Foreskin fibroblast (primary cell): ENCODE measurements at places on chromosomes 4 and X.

DNA sequence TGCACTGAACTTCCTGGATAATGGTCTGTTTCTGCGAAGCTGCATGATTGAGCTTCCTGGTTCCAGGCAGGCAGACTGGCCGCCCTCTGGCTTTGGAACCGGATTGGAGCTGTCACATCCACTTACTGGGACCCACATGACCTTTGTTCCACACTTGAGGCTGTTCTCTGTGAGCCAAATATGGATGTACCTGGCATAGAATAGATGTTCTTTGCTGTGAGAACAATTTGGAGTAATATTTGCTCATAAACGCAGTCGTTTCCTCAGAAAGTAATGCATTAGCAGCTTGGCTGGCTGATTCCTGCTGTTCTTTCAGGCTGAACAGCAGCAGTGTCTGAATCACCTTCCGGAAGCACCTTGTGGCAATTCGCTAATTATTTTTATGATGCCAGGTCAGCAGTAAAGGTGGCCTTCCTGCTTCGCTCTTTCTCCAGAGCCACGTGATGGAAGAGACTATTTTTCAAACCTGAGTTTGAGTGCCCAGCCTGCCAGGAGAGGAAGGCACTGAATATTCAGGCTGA lies 78.1 kb upstream of the BOD1L1 start:
- DNase-seq, result no peak

DNA sequence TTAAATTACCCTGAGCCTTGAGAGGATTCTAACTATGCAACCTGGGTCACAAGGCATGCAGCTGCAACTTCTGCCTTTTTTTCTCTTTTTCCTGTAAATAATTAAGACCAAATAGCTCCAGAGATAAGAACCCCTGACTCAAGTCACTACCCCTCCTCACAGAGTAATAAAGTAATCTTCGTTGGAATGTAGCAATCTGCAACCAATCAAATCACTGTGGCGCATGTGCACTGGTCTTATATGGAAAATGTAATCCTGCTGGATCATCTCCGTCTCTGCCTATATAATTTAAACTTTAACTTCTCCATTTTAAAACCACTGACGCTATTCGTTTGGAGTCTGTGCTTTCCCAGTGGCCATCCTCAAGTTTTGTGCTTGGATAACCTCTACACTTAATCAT lies 6.1 kb upstream of the EFHC2 start:
- no peak for DNase-seq

GRCh38 chr4:56468097-56468422 lies 643 bp downstream of the SRP72 start:
- DNase-seq, result no peak

- DNase-seq, result peak; percentile 50
Observed at GRCh38 chr4:168584321-168584771, 87.5 kb downstream of the PALLD start.

DNA sequence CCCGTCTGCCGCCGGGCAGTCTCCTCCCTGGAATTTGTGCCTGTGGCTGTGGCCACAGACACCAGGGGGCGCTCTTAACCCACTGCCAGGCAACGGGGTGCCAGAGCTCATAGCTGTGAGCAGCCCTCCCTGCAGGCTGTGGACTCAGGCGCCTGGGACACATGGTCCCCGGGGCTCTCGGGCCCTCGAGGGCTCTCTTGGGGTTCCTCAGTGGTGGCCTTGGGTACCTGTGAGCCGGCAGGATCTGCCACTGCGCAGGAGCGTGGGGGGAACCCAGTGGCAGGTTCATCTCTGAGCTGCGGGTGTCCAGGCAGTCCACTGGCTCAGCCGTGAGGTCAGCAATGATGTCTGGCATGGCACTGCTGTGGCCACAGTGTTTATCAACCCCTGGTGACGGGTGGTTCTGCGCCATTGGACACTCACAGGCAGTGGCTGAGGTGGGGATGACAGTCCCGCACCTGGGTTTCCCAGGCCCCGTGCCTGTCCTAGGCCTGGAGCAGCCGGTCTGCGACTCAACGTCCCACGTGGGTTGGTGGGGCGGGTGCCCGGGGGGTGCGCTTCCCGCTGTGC lies 37.2 kb downstream of the PCGF3 start:
- peak; percentile 43 for DNase-seq

DNA sequence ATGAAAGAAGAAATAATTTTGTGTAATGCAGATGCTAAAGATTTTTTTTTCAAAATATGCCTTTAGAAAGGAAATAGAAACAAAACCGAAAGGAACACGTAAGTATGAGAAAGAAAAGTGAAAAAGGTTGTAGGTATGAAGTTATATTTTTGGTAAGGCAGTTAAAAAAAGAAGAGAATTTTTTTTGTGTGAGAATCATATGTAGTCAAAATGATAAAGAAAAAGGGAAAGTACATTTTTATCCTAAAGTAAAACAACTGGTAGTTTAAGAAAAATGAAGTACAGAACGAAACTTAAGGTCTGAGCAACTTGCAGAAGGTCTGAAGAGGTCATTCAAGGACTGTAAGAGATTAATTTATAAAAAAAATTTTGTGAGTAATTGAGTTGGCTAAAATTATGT lies 164.0 kb upstream of the TRAM1L1 start:
- DNase-seq, result no peak

DNA sequence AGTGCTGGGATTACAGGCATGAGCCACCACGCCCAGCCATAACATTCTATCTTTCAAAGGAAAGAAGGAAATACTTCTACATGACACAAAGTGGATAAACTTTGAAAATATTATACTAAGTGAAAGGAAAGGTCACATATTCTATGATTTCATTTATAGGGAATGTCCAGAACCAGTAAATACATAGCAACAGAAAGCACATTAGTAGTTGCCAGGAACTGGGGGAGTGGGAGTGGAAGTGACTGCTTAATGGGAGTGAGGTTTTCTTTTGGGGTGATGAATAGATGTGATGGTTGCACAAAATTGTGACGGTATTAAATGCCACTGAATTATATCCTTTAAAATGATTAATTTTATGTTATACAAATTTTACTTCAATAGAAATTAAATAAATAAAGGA lies 95.7 kb upstream of the IL15 start:
- DNase-seq, result peak; percentile 20

- no peak for DNase-seq
Observed at GRCh38 chrX:106363214-106363613, 195.1 kb downstream of the PWWP3B start.

DNA sequence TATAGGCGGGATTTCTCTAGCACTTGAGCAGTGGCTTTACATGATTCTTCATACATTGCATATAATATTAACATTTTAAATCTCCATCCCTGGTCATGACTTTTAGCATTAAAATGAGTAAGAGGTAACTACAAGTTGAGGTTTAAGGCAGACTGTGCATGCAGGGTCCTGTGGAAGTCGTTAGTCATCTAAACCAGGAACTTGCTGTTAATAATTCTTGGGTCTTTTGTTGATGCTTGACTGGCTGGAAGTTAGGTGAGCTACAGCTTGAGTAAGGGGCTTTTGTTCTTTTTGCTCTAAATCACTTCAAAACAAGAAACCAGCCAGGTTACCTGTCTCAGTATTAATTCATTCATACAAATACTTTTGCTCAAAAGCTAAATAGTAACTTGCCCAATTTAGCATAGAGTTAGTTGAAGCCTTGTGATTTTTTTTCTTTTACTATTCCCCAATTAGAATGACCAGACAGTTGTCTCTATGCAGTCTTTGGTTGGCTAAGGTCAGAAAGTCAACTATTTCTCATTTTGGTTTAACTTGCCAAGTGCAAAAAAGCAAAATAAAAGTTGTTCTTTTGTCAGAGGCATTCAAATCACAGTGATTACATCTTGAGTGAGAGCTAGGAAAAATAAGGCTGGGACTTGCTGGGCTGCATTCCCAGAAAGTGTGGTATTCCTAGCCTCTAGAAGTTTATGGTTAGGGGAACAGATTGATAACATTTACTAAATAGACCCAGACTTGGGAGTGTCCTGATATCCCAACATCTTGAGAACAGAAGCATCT lies 516.9 kb downstream of the PDHA2 start:
- DNase-seq, result no peak

DNA sequence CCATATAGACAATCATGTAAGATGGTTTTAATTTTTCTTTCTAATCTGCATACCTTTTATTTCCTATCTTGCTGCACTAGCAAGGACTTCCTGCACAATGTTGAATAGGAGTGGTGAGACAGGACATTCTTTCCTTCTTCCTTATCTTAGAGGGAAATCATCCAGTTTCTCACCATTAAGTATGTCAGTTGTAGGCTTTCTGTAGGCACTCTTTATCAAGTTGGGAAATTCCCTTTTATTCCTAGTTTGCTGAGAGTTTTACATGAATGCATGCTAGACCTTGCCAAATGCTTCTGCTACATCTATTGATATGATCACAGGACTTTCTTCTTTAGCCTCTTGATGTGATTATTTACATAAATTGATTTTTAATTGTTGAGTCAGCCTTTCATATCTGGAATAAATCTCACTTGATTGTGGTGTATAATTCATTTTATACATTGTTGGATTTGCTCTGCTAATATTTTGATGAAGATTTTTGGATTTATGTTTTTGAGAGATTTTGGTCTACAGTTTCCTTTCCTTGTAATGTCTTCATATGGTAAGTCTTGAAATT lies 23.8 kb downstream of the RNF175 start:
- no peak for DNase-seq

DNA sequence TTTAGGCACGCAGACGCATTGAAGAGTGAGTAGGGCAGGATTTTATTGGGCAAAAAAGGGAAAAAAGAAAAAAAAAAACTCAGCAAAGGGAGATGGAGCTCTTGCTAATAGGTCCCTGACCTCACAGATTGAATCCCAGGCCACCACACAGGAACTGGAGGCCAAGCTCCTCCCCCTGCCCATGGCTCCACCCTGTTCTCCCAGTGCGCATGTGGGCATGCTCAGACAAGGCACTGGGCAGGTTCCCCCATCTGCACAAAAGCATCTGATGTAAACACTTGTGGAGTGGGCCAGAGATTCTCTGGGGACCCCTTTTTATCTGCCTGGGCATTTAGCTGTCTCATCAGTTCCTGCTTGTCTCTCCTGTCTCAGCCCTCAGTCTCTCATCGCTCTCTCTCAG lies 9.5 kb downstream of the FRMD7 start:
- no peak for DNase-seq

DNA sequence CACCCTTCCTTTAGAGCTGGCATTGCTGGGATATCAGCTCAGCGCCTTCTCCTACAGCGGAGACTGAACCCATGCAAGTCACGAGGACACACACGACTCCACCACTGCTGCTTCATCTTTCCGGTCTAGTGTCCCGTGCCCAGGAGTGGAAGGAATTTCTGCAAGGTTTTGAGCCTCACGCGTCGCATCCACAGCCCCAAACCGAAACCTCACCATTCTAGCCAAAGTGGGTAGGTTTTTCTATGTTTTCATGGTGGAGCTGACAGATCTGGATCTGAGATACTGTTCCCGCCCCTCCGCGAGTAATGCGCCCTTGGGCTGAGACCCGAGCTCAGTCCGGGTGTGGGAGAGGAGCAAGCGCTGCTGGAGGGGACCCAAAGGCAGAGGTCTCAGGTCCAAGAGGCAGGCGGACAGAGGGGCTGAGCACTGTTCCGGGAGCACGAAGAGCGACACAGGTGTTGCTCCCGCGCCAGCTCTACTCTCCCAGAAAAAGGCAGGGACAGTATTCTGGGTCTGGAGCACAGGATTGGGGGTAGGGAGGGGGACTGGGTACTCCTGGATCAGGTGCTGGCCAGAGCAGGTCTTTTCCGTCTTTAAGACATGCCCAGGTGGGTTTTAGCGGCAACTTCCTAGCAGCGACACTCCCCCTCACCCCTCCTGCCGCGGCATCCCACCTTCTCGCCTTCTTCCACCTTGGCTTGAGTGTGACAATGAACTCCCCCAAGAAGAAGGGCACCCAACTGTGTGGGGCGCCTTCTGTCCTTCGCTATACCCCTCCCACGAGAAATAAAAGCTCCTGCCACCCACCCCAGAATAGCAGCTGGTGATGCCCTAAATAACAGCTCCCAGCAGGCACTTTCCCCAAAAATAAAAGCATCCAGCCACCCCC lies 1.8 kb downstream of the EPHA5 start:
- no peak for DNase-seq

- DNase-seq, result no peak
Observed at GRCh38 chr4:71584585-71584984, 199.3 kb downstream of the GC start.

GRCh38 chr4:2852481-2852921 lies 8.9 kb downstream of the ADD1 start:
- no peak for DNase-seq
